ENCODE measurements at places on chromosomes 7 and 10.

DNA sequence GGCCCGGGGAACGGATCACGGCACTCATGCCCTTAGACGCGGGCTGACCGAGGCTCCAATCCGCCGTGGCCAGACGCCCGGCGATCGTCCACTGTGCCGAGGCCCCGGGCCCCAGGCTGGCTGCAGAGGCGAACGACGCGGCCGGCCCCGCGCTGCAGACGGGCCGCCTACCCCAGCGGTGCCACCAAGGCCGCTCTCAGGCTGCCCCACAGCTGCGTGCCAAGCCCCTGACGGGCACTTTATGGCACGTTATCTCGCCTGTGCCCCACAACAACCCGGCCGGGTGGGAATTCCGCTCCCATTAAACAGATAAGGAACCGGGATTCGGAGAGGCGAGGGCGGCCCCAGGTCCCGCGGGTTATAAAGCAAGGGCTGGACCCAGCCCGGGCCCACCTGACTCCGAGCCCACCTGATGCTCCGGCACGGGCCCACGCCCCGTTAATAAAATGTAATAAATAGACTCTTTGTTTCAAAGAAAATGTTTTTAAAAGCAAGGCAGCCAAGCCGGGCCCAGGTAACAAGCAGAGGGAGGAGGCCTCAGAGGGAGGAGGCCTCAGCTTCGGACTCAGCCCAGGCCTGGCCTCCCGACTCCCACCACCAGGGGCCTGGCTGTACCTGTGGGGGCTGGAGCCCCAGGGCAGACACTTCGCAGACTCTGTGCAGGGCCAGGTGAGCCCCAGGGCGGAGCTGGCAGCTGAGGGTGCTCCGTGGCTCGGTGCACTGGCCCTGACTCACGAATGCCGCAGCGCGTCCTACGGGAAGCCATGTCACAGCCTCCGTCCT lies 79.7 kb downstream of the FOXL3 start:
- DNase-seq, result no peak

DNA sequence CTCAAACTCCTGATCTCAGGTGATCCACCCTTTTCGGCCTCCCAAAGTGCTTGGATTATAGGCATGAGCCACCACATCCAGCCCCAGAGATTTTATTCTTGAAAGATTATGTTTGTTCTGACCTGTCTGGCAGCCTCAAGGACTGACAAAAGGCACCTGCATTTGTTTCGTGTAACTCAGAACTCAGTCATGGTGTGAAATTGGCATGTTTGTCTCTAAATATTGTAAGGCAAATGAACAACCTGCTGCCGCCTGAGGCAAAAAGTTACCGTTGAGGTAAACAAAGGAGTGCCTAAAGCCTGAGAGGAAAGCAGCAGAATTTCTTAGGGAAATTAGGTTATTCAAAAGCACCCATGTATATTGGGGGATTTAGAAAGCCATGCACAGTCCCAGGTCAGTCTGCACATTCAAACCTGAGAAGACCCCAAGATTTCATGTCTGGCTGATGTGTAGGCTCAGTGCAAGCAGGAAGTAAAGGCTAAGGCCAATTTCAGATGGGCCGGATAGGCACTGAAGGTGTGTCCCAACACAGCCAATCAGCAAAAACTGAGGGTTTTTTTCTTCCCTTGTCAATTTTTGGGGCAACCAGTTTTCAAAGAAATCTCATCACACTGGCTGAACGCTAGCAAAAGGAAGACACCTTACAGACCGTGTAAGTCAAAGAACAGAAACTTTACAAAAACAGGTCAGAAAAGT lies 33.3 kb upstream of the HHEX start:
- DNase-seq, result no peak

DNA sequence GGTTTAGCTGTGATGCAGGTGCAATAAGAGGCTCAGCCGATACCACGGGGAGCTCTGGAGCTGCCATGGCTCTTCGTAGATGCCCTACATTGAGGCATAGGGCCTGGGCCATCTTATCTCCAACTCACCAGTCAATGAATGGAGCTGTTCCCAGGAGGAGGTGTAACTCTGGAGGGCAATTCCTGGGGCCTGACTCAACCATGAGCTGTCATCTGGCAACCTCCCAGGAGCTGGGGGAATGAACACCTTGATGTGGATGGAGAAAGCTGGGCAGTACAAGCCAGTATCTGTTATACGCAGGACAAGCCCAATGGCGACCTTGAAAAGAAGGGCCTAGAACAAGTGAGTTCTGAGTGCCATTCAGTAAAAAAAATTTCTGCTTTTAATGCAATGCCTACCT lies 224.0 kb upstream of the PLXDC2 start:
- DNase-seq, result no peak

DNA sequence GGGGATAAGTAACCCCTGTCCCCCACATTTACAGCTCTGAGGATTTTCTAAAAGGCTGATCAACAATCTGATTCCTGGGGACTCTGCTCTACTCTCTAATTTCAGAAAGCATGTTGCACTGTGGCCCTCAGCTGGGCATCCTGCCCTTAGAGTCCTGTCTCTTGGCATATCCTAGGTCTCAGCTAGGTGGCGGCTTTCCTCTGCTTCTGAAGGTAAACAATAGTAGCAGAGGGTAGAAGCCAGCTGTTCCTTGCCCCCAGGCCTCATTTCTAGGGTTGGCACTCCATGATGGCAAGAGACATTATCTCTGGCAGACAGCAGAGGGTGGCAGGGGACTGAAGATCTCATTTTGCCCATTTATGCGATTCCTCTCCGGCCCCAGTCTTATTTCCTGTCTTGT lies 77.0 kb downstream of the ADCYAP1R1 start:
- no peak for DNase-seq

GRCh38 chr7:3607847-3608246 lies 306.8 kb downstream of the SDK1 start:
- no peak for DNase-seq

DNA sequence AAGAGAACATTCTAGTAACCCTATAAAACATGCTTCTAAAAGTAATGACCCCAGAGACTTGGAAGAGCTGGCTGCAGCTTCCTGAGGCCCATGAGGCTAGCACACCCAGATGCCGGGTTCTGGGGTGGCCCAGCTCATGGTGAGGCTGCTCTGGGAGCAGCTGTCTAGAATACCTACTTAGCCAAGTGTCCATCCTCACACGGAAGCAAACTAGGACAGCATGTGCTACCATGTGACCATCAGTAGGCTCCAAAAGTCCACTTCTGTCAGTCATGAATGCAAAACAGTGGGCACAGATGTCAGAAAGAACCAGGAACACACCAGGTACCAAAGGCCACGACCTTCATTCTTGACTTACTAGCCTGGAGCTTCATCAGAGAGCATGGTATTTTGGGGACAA lies 32.4 kb downstream of the CTBP2 start:
- no peak for DNase-seq

GRCh38 chr7:140260352-140261104 lies 83.7 kb upstream of the KDM7A start:
- DNase-seq, result no peak

DNA sequence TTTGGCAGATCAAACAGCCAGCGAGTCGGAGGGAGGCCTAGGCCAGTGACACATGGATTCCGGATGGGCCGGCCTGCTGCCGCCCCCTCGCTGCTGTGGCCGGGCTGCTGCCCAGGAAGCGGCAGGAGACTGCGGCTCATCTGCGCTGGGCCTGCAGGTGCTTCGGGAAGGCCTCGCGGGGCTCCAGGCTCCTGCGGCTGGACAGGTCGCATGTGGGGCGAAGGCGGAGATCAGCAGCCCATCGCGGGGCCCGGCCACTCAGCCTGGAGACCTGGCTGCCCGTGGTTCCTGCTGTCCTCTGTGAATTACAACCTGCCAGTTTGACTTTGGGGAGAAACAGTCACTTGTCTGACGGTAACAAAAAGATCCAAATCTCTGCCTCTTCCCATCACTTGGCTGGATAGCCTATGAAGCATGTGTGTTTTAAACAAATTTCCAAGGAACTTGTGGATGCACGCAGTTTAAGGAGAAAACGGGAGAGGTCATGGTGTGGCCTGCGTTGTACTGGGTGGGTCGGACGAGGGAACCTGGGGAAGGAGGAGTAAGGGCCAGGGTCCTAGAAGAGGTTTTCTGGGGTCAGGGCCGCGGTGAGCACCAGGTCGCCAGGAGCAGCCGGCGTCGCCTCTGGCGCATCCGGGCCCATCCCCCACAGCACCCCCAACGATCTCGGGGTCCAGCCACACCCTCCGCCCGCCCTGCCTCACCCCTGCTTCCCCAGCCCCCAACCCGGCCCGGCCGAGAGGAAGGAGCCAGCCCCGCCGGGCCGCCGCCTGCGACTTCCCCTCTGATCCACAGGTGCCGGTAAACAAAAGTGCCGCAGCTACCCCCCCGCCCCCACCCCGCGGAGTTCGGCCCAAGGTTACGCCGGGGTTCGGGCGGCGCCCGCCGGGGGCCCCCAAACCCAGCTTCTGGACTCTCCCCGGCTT lies 1.6 kb downstream of the SPOCK2 start:
- DNase-seq, result peak; percentile 56

GRCh38 chr10:79313911-79314439 lies 33.3 kb upstream of the PPIF start:
- DNase-seq, result no peak

DNA sequence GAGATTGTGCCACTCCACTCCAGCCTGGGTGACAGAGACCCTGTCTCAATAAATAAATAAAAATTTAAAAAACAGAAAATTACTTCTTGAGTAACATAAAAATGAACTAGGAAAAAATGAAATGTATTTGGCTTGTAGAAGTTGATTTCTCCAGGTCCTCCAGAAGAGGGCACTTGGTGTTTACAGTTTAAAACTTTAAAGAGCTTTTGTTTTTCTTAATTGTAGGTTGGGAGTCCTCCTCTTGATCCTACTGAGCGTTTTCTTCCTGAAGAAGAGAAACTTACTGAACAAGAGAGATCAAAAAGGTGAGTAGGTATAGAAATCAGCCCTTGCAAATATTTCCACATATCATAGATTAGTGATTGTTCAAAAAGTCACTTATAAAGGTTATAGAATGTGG lies 16.2 kb downstream of the KIFBP start:
- no peak for DNase-seq

DNA sequence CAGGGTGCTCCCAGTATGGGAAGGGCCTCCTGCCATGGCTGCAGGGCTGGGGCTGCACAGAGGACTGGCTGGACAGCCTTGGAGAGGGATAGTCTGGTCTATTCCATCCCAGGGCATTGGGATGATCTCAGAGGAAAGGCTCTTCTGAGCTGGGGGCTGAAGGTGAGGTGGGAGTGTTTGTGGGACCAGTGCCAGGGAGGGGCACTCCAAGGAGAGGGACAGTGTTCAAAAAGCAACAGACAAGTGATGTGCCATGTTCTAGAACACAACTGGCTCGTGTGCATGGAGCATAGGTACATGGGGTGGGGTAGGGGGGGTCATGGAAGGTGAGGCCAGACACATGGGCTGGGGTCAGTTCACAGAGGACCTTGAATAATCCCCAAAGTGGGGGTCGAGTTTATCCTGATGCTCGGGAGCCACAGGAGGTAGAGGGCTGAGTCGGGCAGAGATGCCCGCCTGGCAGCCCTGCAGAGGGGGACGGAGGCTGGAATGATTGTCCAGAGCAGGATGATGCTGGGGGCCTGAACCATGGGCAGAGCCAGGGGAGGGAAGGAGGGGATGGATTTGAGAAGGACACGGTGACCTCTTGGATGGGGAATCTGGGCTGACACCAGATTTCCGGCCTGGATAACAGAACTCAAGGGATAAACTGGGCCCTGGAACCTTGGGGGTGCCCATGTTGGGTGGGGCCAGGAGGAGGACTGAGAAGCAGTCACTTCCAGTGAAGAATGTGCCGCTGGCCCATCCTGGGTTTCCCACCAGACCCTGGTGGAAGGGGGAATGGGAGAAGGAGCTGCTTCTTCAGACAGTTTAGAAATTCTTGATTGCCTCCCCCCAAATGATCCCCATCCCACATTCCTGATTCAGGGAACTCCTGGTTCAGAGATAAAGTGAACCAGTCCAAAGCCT lies 50.4 kb downstream of the NEURL1 start:
- no peak for DNase-seq

- DNase-seq, result no peak
These were observed 1449.7 kb downstream of the GATA3 start for GRCh38 chr10:9504227-9504626.

- DNase-seq, result no peak
These were observed 12.4 kb upstream of the SERPINE1 start for GRCh38 chr7:101114492-101114891.

GRCh38 chr7:377080-378040 lies 87.4 kb downstream of the FOXL3 start:
- no peak for DNase-seq
